Naive thymus-derived CD4-positive, alpha-beta T cell (primary cell): ENCODE measurements at places on chromosomes 6 and 20. TPM values are rescaled to one million over a fixed set of nuclear protein-coding genes. Genes with fewer than 3 reads are reported as not detected.

The PDYN gene
- not detected for total RNA-seq

DNA sequence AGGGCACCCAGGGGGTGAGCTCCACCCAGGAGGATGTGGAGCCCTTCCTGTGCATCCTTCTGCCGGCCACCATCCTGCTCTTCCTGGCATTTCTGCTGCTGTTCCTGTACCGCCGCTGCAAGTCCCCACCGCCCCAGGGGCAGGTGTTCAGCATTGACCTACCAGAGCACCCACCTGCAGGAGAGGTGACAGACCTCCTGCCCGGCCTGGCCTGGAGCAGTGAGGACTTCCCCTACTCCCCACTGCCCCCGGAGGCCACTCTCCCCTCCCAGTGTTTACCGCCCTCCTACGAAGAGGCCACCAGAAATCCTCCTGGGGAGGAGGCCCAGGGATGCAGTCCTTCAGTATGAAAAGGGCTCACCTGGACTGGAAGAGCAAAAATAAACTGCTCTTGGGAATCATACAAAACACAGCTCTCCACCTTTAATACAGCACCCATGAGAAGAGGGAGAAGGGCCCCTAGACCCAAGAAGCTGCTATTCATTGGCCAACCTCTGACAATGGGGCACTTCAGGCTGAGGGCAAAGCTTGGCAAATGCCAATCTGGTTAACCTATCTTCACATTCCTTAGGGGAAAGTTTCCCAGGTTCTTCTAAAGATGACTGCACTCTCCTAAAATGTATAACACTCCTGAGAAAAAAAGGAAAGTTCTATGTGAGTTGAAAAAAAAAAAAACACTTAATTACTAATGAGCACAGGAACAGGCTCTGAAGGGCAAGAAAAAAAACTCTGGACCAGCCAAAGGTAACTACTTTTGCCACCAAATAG, 5.0 kb downstream of the SMIM28 start:
- no peak for DNase-seq

GRCh38 chr6:35757456-35758123, 18.8 kb upstream of the CLPSL2 start:
- no peak for DNase-seq

- DNase-seq, result no peak
Measured at GRCh38 chr6:30009113-30009512, 52.0 kb upstream of the POLR1H start.

- DNase-seq, result no peak
Measured at GRCh38 chr6:25928562-25929324, 1.7 kb downstream of the SLC17A2 start.

DNA sequence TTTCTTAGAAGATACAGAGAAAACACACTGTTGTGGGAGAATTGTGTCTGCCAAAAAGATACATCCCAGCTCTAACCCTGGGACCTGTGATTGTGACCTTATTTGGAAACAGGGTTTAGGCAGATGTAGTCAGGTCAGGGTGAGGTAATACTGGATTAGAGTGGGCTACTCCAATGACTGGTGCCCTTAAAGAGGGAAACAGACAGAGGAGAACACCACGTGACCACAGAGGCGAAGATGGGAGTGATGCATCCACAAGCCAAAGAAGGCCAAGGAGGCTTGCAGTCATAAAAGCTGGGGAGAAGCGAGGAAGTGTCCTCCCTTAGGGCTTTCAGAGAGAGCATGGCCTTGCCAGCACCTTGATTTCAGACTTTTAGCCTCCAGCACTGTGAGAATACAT, 35.6 kb downstream of the SLC52A3 start:
- no peak for DNase-seq

DNA sequence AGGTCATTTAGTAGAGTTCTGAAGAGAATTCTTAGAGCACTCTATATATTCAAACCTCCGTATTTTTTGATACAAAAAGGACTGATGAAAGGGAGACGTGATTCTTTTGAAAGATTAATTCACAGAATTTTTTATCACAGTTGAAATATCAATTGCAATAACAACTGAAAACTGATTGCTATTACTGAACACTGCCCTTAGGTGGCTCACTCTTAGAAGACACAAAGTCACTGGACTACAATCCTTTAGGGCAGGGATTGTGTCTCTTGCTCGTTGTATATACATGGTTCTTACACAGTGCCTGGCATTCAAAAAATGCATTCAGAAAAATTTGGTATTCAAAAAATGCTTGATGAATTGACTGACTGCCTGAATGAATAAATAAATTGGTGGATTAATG, 17.1 kb upstream of the CALHM6 start:
- no peak for DNase-seq
